ENCODE measurements at places on chromosomes 4 and X.

- no peak for DNase-seq
These were observed 147.8 kb upstream of the BCOR start for GRCh38 chrX:40245488-40246071.

DNA sequence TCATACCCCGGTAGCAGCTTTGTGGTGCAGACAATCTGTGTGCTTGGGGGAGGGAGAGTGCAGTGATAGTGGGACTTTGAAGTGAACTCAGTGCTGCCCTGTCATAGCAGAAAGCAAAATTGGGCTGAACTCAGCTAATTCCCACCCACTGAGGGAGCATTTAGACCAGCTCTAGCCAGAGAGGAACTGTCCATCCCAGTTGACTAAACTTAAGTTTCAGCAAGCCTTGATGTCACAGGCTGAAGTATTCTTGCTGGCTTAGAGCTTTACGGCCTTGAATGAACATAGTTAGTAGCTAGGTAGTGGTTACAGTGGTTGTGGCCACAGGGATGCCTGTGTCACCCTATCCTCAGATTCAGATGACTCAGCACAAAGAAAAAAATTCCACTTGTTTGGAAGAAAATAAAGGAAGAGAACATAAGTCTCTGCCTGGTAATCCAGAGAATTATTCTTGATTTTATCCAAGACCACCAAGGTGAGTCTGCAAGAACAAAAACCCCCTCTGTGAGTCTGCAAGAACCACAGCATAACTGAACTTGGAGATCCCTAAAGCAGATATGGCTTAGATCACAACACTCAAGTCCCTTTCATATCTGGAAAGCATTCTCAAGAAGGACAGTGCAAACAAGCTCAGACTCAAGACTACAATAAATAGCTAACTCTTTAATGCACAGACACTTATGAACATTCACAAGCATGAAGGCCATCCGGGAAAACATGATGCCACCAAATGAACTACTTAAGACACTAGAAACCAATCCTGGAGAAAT is 39.4 kb downstream of the ADH7 start:
- DNase-seq: no peak

DNA sequence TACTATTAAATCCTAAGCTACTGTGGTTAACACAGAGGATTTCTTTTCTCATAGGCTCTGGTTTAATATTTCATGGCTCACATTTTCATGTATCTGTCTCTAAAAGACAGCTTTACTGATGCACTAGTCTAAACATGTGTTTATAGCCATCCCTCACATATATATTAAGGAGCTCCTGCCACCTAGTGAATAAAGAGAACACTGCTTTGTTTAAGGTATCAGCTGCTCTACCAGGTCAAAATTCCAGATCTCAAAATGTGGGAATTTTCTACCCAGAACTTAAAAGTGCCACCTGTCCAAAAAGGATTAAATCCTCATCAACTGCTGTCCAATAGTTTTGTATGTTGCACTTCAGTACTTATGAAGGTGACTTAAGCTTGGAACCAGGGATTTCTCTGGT is 188.5 kb upstream of the TEX13C start:
- no peak for DNase-seq

DNA sequence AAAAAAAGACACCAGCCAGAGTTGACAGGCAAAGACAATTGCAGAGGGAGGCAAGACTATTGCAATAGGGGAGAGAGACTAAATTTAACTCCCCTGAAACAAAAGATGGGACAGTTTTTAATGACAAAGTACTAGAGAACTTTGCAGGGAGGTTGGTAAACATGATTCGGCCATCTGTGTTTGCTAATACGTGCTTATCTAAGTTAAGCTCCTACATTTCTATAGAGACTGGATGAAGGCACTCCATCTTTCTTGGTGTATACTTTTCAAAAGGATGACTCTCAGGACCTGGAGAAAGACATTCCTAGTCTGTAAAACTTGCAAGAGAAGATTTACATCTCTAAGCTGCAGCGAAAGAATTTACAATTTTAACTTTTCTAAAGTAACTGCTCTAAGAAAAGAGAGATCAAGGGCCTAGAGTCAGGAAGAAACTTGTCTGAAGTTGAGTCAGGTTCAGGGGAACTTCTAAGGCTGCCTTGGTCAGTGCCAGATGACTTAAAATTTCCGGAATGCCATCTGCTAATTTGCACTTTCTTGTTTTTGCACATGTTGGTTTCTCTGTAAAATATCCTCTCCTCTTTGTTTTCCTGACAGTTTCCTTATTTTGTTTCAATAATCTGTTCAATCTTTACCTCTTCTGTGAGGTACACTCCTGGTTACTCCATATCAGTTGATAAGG is 10.6 kb downstream of the ADAM29 start:
- no peak for DNase-seq

DNA sequence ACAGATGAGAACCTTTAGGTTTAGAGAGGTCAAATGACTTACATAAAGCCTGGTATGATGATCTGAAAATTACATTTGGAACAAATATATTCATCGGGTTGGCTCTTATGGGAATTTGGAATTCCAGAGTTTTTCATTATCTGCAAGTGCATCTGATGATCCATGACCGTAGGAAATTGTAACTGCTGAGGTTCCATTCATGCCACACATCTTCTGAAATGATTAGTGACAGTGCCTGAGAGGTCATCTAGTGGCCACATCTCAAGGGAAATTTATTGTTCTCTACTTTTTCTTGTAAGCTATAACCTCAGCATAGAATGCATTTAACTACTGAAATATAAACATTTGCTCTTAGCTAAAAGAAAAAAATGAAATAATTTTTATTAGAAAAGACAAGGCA is 105.8 kb upstream of the NWD2 start:
- no peak for DNase-seq

DNA sequence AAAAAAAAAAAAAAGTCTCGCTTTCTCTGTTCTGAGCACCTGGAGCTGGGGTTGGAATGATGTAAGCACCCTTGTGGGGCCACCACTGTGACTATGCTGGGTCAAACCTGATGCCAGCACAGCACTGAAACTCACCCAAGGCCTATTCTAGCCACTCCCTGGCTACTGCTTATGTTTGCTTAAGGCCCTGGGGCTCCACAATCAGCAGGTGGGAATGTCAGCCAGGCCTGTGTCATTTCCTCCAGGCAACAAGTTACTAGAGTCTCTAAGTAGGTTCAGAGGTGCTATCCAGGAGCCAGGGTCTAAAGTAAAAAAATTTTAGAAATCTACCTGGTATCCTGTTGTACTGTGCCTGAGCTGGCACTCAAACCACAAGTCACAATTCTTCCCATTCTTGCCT is 1306.8 kb downstream of the STIM2 start:
- DNase-seq: no peak

GRCh38 chr4:163815776-163816175 is 321.3 kb downstream of the TMA16 start:
- DNase-seq: no peak

- no peak for DNase-seq
These were observed 10.3 kb downstream of the ZDHHC9 start for GRCh38 chrX:129833153-129833990.

DNA sequence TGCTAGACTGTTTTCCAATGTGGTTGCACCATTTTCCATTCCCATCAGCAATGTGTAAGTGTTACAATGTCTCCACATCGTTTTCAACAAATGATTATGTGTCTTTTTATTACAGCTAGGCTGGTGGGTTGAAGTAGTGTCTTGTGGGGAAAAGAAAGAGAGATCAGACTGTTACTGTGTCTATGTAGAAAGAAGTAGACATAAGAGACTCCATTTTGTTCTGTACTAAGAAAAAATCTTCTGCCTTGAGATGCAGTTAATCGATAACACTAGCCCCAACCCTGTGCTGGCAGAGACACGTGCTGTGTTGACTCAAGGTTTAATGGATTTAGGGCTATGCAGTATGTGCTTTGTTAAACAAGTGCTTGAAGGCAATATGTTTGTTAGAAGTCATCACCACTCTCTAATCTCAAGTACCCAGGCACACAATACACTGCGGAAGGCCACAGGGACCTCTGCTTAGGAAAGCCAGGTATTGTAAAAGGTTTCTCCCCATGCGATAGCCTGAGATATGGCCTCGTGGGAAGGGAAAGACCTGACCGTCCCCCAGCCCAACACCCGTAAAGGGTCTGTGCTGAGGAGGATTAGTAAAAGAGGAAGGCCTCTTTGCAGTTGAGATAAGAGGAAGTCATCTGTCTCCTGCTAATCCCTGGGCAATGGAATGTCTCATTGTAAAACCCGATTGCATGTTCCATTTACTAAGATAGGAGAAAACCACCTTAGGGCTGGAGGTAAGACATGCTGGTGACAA is 23.0 kb upstream of the UGT2B15 start:
- DNase-seq: no peak

- no peak for DNase-seq
These were observed 99.6 kb upstream of the SHOX start for GRCh38 chrX:530726-531610.

DNA sequence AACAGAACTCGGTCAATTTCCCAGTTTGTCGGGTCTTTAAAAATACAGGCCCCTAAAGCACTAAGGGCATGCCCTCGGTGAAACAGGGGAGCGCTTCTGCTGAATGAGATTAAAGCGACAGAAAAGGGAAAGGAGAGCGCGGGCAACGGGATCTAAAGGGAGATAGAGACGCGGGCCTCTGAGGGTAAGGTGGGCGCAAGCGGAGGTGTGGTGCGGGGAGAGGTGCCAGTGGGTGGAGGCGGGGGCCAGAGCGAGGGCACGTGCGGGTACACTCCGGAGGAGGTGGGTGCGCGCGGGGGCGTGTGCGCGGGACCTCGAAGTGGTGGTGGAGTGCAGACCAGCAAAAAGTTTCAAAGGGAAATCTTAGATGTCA is 787 bp upstream of the TET2 start:
- peak; percentile 37 for DNase-seq

GRCh38 chr4:172055498-172055897 is 242.3 kb downstream of the GALNTL6 start:
- no peak for DNase-seq

DNA sequence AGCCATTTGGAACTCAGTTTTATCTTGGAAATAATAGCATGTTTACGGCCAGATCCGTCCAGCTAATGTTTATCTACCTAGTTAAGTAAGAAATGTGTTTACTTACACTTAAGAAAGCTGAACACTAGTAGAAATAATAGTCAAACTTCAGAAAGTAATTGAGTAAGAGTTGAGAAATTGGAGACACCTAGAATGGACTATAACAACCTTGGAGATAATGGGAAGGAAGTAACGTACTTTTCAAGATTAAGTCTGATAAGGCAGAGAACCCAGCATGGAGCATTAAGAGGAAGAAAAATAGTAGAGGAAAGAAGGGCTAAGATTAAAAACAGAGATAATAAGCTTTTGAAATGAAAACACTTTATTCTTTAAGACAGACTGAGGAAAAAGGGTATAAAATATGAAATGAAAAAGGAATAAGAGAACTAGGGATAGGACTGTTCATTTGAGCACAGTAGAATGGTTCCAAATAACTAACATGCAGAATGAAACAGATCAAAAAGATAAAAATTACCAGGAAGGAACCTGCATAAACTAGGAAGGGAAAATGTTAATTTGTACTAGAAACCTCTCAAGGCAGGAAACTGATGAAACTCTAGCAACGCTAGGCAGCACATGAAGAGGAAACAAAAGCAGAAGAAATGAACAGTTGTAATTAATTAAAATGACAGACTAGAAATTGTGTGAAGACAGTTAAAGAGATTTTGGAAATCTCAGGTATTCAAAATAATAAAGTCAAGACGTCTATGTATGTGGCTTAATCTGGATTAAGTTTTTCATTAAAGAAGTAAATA is 71.7 kb downstream of the FBXW7 start:
- no peak for DNase-seq

GRCh38 chrX:57651169-57651919 is 28.7 kb downstream of the NLRP2B start:
- no peak for DNase-seq

GRCh38 chr4:23097251-23097650 is 404.5 kb downstream of the GBA3 start:
- DNase-seq: no peak

DNA sequence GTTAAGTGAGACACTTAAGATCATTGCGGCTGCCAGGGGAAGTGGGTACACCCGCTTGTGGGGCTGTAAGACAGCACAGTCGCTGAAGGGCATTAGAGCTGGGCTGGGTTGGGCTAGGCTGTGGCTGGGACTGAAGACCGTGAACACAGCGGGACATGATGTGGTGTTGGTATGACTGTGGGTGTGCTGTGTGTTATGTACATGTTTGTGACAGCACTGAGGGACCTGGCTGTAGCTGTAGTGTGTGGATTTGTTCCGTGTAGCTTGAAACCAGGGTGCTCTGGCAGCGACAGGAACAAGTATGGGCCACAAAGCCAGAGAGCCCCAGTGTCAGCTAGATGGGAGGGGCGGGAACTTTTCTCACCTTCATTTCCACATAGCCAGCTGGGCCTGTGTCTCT is 82.1 kb downstream of the NHSL2 start:
- peak; percentile 11 for DNase-seq

- no peak for DNase-seq
These were observed 156.2 kb upstream of the PPP1R2C start for GRCh38 chrX:42934020-42934726.

DNA sequence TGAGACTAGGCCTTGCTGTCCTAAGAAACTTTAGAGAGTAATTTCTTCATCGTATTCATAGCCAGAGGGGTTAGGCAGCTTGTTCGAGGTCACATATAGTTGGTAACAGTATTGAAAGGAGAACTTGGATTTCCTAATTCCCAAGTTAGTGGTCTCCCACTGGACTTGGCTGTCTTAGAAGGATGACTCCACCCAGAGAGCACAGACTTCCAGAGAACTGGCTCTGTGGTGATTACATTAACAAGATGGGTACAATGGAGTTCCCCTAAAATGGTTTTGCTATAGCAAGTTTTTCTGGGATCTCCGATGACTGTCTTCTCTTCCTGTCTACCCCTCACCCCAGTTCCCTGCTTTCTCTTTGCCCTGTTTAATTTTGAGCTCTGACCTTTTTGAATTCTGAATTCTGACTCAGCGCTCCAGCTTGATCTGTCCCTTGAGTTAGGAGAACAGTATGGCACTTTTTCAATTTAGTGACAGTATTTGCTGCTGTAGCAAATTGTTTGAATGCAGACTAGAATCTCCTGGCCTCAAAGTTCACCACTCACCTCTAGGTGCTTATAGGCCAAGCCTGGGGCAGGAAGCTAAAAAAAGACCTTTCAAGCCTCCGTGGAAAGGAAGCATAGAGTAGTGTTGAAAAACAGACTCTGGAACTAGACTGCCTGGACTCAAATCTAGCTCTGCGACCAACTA is 6.9 kb downstream of the MSN start:
- DNase-seq: no peak

DNA sequence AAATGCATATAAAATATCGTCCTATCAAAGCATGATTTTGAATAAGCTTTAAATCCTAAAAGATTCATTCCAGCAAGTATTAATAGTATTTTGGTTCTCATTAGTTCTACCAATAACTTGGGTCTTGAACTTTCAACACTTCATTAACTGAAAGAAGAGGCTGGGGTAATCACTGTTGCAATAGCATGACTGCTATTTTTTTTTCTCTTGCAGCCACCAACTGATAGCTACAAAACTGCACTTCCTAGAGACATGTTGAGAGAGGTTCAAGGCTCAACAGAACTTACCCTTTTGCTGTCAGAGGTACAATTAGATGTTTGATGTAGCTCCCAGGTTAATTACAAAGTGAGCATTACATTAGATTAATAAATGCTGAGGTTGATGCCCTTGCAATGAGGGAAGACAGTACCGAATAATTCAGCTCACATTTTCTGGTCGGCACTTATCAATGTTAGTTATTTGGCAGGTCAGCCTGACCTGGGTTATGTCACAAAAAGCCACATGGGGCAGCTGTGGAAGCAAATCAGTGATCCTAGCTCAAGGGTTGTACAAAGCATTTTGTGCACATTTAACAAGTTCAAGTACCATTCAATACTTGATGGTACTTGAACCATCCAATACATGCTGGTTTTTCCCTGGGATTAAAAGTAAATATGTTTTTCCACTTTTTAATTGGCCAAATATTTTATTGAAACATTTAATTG is 29.9 kb upstream of the TET2 start:
- no peak for DNase-seq
